Glutamatergic neuron (in vitro differentiated cells): ENCODE measurements at places on chromosomes 11 and 22. TPM values are rescaled to one million over a fixed set of nuclear protein-coding genes. Genes with fewer than 3 reads are reported as not detected.

CHEK1 gene
- total RNA-seq, result 23.1 TPM

MRGPRD gene
- not detected for total RNA-seq

TREH gene
- not detected for total RNA-seq

SLC22A9 gene
- total RNA-seq, result not detected

MUC6 gene
- total RNA-seq, result not detected

MFRP gene
- not detected for total RNA-seq

PRAME gene
- 1.9 TPM for total RNA-seq

IL18 gene
- total RNA-seq, result not detected

PTGDR2 gene
- 0.32 TPM for total RNA-seq

FDX1 gene
- 5.4 TPM for total RNA-seq

GCAT gene
- 11.9 TPM for total RNA-seq

TMEM191B gene
- total RNA-seq, result 42.7 TPM
